ENCODE measurements at places on chromosomes 5 and 9.

DNA sequence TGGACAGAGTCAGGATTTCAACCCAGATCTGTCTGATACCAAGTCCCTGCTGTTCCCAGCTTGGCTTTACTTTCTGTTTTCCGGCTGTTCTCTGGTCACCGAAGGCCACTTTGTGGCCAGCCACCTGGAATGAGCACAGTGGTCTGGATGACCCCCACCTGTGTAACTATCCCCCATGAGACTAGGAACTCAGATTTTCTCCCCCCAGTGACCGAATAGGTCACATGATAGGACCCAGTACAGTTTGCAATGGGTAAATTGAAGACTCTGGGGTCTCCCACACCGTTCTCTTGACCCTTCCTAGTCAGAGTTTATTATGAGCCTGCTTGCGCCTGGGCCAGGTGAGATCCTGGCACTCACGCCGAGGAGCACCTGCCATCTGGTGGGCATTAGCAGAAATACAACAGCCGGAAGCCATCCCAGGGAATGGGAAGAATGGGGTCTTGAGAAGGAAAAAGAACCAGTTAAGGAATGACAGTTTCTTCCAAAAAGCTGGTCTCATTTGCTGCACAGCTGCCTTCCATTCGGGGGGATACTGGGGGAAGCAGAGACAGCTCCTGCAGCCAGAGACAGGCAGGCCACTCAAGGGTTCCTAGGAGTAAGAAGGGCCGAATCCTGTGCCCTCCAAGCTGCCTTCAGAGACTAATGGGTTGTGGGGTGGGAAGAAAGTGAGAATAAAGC, 7.1 kb downstream of the PHYHD1 start:
- DNase-seq = no peak

DNA sequence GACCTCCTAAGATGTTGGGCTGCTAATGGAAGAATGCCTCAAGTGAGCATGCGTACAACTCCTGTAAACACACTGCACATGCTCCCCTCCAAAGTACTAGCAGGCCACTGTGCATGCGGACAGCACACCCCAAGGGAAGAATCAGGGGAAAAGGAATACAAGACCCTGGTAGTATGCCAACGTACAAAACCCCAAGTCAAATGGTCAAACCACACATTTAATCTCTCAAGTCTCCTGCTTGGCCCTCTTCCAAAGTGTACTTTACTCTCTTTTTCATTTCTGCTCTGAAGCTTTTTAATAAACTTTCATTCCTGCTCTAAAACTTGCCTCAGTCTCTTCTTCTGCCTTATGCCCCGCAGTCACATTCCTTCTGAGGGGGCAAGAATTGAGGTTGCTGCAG, 466.4 kb downstream of the DMRTA1 start:
- no peak for DNase-seq

DNA sequence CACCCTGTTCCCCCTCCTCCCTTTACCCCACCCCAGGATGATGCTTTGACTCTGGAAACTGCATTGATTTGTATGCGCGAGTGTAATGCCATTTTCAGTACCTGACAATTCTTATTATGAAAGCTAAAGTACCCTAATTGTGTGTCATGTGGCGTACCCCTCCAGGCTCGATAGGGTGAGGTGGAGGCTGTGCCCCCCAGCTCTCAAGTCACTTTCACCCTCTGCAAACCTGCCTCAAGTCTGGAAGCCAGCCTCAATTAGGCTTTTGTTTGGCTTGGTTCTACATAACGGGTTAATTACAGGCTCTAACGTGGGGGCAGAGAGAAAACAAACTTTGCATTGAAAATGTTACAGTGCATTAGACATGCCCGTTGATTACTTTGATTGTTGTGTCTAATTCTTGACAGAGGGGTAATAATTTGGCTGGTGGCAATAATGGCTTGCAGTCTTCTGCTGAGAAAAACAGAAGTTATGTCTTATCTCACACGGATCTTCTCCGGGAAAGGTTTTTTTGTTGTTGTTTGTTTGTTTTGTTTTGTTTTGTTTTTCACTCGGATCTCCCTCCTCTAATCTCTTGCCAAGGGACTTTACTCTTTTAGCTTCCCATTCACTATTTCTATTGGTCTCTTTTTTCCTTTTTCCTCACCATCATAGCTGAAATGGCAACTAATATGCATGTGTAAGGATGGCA, 12.6 kb downstream of the ISL1 start:
- no peak for DNase-seq

DNA sequence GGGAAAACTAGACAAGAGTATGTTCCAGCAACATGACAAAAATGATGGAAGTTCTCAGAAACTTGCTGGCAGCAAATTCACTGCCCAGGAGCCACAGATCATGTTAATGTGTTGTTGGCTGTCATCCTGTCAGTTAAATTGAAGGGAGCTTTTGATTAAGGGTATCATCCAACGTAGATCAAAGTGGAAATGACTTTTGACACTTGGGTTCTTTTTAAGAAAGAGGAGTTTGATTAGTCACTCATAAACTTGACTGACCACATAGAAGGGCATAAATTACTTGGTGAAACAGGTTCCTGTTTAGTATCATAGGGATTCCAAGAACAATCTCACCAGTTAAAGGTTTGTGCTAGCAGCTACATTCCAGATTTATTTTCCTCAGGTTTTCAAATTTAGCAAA, 288.7 kb downstream of the CSNK1G3 start:
- no peak for DNase-seq

DNA sequence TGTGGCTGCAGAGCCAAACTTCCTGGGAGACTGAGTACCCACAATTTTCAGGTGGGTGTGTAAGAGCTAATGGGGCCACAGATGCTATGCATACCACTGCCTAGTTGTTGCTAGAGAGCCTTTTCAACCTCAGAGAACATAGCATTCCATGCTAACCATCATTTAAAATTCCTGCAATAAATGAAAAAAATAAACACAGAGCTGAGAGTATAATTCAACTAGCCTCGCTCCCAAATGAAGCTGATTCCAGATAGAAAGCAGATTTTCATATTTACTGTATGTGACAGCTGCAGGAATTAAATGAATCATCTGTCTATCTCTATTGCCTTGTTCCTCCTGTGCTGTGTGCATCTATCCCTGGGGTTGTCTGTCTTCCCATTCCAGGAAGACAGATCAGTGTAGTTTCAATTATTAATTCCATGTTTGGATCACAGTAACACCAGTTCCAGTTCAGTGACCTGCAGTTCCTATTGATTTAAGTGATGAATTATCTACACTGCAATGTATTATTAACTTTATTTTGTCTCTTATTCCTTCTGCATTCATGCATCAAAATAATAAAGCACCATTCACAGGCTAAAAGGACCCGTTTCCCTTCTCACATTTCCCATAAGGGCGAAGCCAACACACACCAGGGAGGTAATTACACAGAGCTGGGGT, 324.5 kb downstream of the SLIT3 start:
- no peak for DNase-seq

DNA sequence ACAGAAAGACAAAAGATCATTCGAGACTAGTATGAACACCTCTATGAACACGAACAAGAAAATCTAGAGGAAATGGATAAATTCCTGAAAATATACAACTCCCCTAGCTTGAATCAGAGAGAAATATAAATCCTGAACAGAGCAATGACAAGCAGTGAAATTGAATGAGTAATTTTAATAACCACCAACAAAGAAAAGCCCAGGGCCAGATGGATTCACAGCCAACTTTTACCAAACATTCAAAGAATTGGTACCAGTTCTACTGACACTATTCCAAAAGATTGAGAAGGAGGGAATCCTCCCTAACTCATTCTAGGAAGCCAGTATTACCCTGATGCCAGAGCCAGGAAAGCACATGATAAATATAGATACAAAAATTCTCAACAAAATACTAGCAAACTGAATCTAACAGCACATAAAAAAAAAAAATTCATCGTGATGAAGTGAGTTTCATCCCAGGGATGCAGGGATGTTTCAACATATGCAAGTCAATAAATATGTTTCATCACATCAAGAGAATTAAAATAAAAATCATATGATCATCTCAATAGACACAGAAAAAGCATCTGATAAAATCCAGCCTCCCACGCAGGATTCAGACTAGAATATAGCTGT, 25.2 kb upstream of the PTGER4 start:
- no peak for DNase-seq

- DNase-seq = no peak
Observed at GRCh38 chr5:106307265-106307664, 1363.5 kb downstream of the EFNA5 start.

- no peak for DNase-seq
Observed at GRCh38 chr5:39058178-39058921, 15.8 kb downstream of the RICTOR start.

GRCh38 chr9:74784506-74784905, 103.2 kb downstream of the TRPM6 start:
- DNase-seq = no peak

- DNase-seq = no peak
Observed at GRCh38 chr5:90092734-90093133, 316.8 kb downstream of the CETN3 start.

All from anterior cingulate cortex (tissue), 58 donors.